Ovary (tissue), 10 donors: ENCODE measurements at places on chromosomes 1 and 21.

- no peak for DNase-seq
Measured at GRCh38 chr1:159981351-159982055, 27.5 kb upstream of the SLAMF9 start.

- DNase-seq: no peak
Measured at GRCh38 chr1:56531624-56532349, 47.6 kb downstream of the PLPP3 start.

DNA sequence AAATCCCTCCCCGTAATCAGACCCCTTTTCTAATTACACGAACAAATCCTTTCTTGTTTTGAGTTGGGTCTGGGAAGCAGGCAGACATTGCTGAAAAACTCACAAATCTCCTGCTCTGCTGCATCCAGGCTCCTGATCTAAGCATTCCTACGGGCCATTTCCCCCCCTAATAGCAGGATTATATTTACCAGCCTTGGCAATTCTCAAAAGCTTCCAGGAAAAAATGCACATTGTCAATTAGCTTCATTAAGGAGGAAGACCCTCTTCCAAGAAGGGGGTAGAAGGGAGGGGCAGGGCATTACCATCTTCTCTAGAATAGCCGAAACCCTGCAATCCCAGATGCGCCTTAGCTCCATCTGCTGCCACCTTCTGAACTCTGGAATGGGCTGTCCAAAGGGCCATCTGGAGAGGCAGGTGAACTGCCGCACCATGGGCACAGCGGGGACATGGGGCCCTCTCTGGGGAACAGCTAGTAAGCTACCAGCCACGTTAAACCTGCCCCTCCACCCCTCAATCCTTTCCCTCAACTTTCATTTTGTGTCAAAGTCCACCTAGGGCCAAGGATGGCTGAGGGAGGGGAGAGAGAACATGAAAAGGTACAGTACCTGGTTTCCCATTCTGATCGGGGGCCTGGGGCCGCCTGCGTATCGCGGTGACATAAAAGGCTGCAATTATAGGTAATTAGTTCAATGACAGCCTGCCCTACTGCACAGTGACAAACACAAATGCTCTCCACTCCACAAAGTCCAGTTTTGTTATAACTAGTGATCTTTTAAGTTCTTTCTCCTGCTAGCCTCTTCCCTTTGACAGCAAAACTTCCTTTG lies 56.8 kb downstream of the MRPL37 start:
- DNase-seq: no peak

GRCh38 chr1:42430286-42431135 lies 25.3 kb downstream of the ZMYND12 start:
- DNase-seq: no peak

DNA sequence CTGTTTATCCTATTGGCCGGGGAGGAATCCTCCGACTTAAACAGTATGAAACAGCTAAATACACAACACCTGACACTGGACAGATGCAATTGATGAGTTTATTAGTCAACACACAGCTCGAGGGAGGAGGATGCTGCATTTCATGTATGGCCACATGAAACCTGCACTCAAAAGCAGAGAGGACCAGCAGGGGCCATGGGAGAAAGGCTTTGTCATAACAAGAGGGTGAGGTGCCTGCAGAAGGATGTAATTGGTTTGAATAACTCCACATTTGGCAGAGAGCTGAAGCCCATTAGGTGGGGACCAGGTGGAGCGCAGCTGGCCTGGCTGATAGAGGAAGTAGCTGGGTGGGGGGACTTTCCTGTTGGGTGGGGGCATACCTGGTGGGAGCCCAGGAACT lies 599.1 kb downstream of the PTPRU start:
- no peak for DNase-seq

GRCh38 chr1:38332649-38333310 lies 286.2 kb upstream of the POU3F1 start:
- DNase-seq: no peak

DNA sequence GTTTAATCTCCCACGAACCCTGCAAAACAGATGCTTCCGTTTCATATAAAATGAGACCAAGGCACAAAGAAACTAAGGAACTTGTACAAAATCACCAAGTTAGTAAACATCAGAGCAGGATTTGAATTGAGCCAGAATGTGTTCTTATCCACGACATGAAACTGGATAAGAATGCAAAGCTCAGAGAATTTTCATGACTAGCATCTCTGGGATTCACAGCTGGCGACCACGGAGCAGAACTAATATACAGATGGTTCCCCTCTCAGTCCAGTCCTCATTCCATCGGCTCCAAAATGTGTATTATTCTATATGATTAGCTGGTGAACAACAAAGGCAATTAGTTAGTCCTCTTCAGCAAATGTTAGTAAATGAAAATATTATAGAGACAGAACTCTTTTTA lies 72.3 kb upstream of the ERG start:
- no peak for DNase-seq

DNA sequence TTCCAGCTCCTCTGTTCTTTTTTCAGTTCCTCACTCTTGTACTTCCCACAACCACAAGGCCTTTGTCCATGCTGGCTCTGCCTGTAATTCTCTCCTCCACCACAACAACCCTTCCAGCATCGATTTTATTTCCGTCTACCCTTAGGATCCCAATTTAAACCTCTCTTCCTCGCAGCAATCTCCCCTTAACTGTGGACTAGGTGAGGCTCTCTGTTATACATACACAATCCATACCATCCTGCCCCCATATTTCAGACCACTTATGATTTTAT lies 90.4 kb upstream of the ZC3H11B start:
- DNase-seq: no peak

- DNase-seq: no peak
Measured at GRCh38 chr1:245802941-245803665, 648.3 kb downstream of the KIF26B start.

- DNase-seq: no peak
Measured at GRCh38 chr1:153833171-153833570, 58.0 kb downstream of the SLC27A3 start.

DNA sequence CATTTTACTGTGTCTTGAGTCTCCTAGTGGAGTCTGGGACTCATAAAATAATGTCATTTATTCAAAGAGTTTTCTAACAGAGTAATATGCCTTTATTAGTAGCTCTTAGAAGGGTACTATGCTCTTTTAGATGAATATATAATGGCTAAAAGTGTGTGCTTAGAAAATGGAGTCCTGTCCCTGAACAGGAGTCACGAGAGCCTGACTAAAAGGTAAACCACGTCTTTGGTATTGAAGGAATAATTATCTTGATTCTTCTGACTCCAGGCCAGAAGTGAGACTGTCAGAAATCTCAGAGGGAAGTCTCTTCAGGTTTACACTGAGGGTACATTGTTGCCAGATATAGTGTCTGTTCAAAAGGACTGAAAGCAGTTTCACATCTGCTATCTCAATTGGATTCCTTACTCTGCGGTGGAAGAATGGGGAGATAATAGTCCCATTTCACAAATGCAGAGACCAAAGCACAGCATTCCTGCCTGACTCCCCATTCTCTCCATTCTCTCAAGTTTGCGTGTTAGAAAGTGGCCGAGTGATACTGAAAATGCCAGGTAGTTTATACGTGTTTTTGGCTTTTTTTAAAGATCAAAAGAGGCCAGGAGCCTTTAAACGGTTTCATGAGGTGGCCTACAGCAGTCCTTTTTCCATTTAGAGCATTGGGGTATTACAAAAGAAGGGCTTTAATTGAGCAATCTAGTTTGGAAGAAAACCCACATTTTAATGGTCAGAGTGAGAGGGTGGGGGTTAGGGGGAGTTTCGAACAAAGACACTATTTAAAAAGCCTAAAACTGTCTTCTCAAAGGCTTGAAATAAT lies 176.6 kb downstream of the VPS13D start:
- DNase-seq: no peak

DNA sequence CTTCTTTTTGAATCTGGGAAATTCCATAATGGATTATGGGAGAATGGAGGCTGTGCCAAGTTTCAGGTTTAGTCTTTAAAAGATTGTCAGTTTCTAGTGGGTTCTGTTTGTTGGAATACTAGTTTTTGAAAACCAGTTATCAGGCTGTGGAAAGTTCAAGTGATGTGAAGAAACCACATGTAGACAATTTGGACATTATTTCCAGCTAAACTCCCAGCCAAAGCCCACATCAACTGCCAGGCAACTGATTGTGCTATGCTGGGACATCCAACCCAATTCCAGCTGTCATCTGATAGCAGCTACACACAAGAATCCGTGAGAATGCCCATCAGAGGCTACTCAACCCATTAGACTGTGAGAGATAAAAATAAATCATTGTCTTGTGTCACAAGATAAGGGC lies 546.1 kb upstream of the ADAMTS5 start:
- DNase-seq: no peak

GRCh38 chr21:21996891-21997290 lies 998.7 kb downstream of the NCAM2 start:
- no peak for DNase-seq

DNA sequence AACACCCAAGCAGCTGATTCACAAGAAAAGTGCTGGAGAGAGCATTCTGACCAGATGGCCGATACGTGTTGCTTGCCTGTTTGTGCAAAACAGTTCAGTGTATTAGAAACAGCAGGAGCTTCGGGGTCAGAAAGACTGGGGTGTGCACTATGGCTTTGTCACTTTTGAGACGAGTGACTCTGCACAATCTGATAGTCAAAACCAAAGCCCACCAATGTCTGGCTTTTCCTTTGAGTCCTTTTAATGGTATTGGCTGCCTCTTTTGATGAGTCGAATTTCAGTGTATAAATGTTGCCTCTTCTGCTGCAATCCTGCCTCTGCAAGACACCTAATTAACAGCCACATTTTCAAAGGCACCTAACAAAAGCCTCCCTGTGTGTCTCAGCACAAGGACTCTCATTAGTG lies 444.6 kb downstream of the AJAP1 start:
- no peak for DNase-seq

GRCh38 chr1:77704736-77705135 lies 22.3 kb upstream of the ZZZ3 start:
- no peak for DNase-seq

GRCh38 chr1:18530587-18531502 lies 50.1 kb downstream of the KLHDC7A start:
- DNase-seq: no peak

DNA sequence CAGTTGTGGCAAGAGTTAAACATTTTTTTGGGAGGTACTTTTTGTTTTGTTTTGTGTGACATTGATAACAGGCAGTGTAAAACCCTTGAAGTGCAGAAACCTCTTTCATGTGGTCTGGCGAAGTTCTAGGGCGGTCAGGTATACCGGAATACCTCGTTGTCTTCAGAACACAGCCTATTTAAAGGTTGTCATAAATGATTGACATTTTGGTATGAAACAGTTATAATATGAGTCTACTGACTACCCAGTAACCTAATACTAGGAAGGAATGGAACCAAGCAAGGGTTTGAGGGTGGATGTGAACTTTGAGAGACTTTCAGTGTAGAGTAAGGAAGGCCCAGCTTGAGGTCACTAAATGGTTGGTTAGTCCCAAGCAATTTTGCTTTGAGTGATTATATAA lies 40.5 kb downstream of the PATJ start:
- no peak for DNase-seq

DNA sequence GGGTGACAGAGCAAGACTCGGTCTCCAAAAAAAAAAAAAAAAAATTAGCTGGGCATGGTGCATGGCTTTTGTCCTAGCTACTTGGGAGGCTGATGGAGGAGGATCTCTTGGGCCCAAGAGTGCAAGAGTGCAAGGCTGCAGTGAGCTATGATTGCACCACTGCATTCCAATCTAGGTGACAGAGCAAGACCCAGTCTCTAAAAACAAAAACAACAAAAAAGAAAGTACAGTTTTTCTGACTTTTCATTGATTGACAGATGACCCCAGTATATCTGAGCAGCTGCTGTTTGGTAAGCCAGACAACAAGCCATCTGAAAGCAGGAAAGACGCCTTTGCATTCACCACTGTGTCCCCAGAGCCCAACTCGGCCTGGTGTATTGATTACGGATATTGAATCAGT lies 10.9 kb upstream of the DPT start:
- no peak for DNase-seq

DNA sequence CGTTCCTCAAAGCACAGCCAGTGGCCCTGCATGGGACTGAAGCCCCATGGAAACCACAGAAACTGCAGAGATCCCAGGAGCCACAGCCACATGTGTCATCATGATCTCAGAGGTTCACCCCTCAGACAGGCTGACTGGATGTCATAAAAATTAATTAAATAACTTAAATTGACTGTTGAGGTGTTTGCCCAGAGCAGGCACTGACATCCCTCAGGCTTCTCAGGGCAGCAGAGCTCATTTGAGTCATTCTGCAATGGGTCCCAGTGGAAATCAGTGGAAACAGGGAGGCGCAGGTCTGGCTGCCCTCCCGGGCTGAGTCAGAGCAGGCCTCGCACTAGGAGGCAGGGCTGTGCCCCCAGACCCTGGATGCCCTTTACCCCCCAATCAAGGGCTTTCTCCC lies 135.1 kb downstream of the CDC7 start:
- no peak for DNase-seq

- no peak for DNase-seq
Measured at GRCh38 chr1:39896909-39897685, 4.6 kb downstream of the MYCL start.

- DNase-seq: no peak
Measured at GRCh38 chr1:234408757-234409156, 35.5 kb downstream of the COA6 start.

DNA sequence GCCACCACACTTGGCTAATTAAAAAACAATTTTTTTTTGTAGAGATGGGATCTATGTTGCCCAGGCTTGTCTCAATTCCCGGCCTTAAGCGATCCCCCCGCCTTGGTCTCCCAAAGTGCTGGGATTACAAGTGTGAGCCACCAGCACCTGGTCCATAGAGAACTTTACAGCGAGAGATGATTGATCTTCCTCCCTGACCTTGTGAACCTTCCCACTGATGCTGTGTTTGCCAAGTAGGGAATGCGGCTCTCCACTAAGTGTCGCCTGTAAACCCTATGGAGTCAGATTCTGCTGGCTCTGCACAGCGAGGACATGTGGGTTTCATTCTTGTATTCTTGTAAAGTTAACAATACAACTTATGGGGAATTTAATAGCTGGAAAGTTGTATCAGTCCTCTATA lies 81.3 kb upstream of the LYST start:
- DNase-seq: no peak

- no peak for DNase-seq
Measured at GRCh38 chr1:68273530-68273929, 41.2 kb upstream of the WLS start.

GRCh38 chr1:207981976-207982375 lies 71.1 kb upstream of the CD34 start:
- no peak for DNase-seq

- DNase-seq: no peak
Measured at GRCh38 chr1:92502247-92502646, 15.5 kb upstream of the GFI1 start.

DNA sequence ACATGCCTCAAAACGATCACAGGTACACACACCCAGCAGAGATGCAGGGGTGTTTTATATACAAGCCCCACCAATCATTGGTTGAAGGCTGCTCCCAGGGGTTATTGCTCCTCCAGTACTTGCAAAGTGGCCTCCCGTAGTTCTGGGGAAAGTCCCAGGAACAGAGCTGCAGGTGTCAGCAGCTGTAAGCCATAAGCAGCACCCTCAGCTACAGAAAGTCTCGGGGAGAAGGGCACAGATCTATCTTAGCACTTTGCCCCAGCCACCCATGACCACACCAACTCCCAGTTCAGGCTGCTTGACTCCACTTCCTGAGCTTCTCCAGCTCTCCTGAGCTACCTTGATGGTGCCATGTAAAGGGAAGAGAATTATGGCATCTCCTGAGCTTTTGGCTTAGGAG lies 222.7 kb upstream of the GJB5 start:
- no peak for DNase-seq

- DNase-seq: no peak
Measured at GRCh38 chr1:15254559-15254958, 7.5 kb downstream of the FHAD1 start.

- no peak for DNase-seq
Measured at GRCh38 chr1:54609301-54609921, 13.9 kb downstream of the FAM151A start.

GRCh38 chr1:67429528-67430357 lies 459 bp downstream of the SERBP1 start:
- DNase-seq: no peak
